ENCODE measurements at places on chromosomes 7 and 10.

DNA sequence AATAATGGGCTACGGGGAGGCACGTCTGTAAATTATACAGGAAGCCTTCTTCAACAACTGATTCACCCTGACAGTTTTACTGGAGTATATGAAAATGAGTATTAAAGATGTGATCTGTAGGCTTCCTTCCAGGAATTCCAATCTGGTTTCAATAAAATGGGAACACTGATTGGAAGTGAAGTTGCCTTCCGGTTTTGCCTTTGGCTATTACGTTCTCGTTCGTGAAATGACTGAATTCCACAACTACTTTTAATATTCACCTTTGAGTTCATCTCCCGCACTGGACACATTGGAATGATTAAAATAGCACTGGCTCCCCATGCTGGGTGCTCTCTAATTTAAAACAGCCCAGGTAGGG lies 350.1 kb upstream of the MKI67 start:
- DNase-seq = no peak

- no peak for DNase-seq
Measured at GRCh38 chr7:78178319-78178718, 379.7 kb downstream of the PHTF2 start.

- DNase-seq = no peak
Measured at GRCh38 chr7:151271699-151272355, 23.3 kb upstream of the SMARCD3 start.

DNA sequence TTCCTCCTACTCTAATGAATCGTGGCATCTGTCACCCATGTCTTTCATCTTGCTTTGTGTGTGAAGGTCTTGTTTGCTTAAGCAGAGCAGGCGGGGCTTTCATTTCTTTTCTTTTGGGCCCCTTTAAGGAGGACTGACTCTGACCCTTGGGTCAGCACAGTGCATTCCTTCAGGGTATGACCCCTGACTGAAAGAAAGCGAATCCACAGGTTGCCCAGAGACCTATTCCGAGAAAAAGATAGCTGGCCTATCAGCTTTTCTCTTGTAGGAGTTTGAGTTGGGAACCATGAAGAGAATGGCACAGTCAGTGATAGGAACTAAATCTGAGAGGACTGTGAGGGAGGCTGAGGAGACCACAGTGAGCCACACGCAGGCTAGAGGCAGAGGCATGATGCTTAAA lies 193.2 kb upstream of the CDCA7L start:
- no peak for DNase-seq

DNA sequence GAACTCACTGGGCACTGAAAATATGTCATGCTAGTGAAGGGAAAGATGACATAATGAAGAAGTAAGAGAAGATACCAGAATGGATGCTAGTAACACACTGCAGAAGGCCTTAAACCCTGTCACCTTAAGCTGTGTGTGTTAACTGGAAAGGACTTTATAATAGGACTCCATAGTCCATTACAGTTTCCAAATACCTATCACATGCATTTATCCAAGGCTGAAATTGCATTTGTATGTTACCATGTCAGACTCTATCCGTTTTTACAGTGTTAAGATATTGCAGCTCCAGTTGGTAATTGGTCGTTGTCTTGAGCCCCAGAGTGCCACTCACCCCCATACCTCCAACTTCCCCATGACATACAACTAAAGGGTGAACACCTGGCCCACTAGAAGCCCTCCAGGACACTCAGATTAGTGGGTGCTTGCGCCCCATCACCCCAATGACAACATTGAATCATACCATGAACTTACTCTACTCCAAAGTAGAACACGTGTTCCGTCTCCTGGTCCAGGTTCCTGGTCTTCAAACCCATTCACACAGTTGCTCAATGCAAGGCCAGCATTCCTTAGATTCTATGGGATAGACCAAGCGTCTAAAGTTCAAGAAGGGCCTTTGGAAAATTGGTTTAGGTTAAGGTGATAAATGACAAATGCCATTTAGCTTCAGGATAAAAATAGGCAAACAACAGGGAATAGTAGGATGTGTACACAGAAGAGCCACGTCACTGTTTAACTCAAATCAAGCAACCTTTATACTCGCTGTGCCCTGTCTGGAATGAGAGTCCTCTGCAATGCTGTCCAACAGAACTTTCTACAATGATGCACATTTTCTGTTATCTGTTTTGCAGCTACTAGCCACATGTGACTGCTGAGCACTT lies 2.1 kb upstream of the RAPGEF5 start:
- DNase-seq = no peak

DNA sequence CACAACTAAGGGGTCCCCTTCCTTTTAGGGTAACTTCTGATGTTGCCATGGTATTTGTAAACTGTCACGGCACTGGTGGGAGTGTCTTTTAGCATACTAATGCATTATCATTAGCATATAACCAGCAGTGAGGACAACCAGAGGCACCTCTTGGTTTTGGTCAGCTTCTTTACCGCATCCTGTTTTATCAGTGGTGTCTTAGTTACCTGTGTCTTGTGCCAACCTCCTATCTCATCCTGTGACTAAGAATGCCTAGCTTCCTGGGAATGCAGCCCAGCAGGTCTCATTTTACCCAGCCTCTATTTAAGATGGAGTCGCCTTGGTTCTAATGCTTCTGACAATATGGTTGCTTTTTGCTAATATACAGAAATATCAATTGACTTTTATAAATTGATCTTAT lies 54.9 kb downstream of the AHCYL2 start:
- no peak for DNase-seq

DNA sequence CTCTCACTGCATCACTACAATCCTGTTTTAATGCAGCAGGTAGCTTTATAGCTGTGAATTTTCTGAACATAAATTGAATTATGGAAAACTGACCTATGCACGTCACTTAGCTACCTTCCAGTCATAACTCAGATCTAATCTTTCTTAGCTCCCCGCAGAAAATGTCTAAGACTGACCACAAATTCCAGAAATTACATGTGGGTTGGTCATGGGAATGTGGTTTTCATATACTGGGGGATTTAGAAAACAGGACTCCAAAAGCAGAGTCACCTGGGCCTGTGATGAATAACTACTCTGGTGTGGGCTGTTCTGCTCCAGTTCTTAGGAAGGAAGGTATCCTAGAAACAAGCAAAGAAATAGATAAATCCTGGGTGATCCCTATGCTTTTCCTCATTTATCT lies 178.4 kb upstream of the LRRTM3 start:
- DNase-seq = no peak

DNA sequence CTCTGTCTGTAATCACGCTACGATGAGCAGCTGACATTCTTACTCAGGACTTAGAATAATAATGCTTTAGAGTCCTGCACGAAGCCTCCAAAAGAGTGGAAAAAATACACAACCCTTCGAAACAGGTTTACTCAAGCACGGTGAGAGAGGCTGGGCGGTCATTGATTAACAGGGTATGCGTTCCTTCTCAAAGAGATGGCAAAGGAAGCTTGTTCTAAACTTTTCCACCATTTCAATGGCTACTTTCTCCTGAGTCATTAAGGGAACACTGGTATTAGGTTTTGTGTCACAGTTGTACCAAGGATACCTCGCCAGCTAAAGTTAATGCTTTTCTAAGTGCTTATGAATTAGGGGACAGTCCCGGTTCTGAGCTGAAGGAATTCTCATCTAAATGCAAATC lies 141.9 kb upstream of the RHEB start:
- no peak for DNase-seq

- DNase-seq = no peak
Measured at GRCh38 chr10:76034353-76035205, 603.2 kb downstream of the LRMDA start.

GRCh38 chr7:149670288-149670687 lies 103.1 kb downstream of the ZNF467 start:
- DNase-seq = no peak

DNA sequence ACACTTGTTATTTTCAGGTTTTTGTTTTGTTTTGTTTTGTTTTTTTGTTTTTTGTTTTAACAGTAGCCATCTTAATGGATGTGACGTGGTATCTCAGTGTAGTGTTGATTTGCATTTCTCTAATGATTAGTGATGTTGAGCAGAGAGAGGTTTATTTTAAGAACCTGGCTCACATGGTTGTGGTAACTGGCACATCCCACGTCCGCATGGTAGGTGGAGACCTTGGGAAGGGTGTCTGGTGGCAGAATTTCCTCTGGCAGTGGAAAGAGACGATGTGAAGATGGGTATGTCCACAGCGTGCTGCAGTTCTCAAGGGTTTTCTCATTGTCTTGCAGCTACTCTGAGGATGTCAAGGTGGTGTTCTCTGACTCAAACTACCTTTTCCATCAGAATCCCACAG lies 252.2 kb downstream of the GALNT17 start:
- DNase-seq = no peak

DNA sequence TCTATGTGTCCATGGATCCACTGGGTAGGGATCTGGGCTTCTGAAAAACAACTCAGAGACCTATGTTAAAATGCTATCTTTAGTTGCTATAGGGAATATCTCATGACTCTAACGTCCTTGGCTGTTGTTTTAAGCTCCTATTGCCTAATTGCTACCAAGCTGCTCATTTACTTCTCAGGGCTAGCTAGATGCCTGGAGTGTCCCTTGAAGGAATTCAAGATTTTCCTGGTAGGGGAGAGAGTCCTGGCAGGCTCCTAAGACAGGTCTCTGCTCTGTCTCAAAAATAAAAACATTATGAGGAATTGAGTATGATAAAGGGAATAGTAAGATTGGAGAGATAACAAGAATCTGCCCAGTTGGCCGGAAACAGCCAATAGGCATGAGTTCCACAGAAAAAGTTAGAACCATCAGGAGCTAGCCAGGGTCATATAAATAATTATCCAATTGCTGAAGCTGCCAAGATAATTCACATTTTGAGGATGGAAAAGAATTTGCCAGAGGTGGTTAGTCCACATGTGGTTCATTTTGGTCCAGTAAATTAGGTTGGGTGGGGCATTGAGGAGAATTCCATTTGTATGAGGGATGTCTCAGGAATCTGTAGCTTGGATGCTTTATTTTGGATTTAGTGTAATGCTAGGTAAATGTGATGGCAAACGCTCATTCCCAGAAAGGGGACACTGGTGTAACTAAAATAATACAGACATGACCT lies 362.7 kb upstream of the VSTM2A start:
- no peak for DNase-seq

GRCh38 chr7:93566876-93567275 lies 7.6 kb downstream of the CALCR start:
- no peak for DNase-seq

GRCh38 chr7:92731335-92732063 lies 104.9 kb downstream of the CDK6 start:
- peak; percentile 6 for DNase-seq

GRCh38 chr10:3478153-3478552 lies 305.6 kb upstream of the PITRM1 start:
- DNase-seq = no peak

GRCh38 chr10:60573336-60573735 lies 183.7 kb upstream of the ANK3 start:
- no peak for DNase-seq

DNA sequence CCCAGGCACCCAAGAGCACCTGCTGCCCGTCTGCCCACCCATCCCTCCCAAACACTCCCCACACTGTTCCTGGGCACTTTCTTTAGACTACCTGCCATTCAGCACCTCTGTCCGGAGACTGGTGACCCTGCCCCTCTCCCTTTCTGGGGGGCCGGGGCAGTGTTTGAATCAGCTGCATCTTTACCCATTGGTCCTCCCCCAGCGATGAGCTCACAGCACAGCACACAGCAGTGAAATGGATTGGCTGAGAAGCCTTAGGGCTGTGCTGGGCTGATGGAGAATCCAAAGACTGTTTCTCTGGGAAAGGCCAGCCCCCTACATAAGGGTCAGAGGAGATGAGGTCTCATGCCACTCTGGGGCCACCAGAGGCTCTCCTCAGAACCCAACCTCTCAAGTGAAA lies 40.2 kb downstream of the VWA2 start:
- no peak for DNase-seq

DNA sequence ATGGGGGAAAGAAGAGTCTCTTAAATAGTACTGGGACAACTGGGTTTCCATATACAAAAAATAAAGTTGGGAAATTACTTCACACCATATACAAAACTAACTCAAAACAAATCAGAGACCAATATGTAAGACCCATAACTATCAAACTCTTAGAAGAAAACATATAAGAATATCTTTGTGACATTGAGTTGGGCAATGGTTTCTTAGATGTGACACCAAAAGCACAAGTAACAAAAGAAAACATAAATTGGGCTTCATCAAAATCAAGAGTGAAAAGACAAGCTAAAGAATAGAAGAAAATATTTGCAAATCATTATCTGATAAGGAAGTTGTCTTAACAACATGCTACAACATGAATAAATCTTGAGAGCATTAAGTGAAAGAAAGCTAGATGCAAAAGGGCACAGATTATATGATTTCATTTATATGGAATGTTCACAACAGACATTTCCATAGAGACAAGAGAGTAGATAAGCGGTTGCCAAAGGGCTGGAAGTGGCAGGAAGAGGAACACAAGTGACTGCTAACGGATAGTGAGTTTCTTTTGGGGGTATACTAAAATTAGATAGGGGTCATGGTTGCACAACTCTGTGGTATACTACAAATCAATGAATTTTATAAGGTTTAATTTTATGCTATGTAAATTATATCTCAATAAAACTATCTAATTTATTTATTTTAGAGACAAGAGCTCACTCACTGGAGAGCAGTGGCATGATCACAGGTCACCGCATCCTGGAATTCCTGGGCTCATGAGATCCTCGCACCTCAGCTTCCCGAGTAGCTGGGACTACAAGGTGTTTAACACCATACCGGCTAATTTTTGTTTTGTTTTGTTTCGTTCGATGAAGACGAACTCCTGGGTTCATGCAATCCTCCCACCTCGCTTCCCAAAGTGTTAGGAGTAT lies 35.4 kb downstream of the JMJD1C start:
- no peak for DNase-seq

GRCh38 chr7:98464558-98464940 lies 63.7 kb upstream of the BAIAP2L1 start:
- DNase-seq = no peak

- DNase-seq = no peak
Measured at GRCh38 chr7:49513911-49514310, 259.5 kb upstream of the VWC2 start.

GRCh38 chr10:60806921-60807320 lies 28.6 kb downstream of the CDK1 start:
- no peak for DNase-seq

DNA sequence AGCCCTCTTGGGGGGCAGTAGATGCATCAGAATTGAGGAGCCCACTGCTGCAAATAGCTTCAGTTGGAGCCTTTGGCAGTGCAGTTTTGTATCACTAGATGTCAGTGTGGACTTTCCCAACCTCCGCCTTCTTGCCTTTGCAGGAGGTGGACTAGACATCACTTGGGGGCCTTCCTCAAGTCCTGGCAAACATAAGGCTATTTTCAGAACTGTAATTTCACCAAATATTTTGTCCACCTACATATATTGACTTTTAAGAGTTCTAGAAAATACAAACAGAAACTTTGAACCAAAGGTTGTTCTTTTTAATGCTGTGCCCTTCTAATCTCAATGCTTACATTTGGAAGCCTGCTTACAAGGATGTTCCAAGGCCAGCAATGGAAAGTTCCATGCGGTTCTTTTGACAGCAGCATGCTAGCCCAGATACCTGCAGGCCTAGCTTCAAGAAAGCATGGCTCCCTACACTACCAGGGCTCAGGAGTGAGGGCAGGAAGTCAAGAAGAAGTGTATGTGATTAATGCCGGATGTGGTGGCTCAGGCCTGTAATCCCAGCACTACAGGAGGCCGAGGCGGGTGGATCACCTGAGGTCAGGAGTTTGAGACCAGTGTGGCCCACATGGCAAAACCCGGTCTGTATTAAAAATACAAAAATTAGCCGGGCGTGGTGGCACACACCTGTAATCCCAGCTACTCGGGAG lies 8.0 kb upstream of the ZNRF2 start:
- DNase-seq = no peak
